ENCODE measurements at places on chromosomes 6 and 20.

DNA sequence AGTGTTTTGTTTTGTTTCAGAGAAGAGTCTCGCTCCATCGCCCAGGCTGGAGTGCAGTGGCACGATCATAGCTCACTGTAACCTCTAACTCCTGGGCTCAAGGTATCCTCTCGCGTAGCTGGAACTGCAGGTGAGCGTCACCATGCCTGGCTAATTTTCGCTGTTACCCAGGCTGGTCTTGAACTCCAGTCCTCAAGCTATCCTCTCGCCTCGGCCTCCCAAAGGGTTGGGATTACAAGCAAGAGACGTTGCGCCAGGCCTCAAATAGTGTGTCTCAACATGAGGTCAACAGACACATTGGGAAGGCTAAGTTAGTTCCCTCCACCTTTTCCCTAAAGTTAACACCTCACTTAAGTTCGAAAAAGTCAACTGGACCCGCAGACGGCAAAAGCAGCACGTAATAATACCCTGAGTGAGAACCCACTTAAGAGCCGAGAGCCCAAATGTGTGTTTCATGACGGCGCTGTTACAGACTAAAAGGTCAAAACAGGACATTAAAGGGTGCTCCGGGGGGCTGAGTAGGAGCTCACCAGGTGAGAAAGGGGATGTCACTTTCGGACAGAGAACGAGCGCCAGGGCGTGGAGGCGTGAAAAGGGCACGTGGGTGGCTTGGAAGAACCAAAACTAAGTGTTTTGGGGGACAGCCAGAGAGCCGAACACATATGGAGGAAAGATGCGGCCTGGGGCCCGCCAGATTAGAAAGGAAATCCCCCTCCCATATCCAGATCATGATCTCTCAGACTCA lies 499 bp downstream of the TTI1 start:
- DNase-seq = no peak

GRCh38 chr6:10465629-10466499 lies 51.0 kb upstream of the TFAP2A start:
- DNase-seq = no peak

GRCh38 chr20:59439243-59439642 lies 138.8 kb downstream of the EDN3 start:
- no peak for DNase-seq

DNA sequence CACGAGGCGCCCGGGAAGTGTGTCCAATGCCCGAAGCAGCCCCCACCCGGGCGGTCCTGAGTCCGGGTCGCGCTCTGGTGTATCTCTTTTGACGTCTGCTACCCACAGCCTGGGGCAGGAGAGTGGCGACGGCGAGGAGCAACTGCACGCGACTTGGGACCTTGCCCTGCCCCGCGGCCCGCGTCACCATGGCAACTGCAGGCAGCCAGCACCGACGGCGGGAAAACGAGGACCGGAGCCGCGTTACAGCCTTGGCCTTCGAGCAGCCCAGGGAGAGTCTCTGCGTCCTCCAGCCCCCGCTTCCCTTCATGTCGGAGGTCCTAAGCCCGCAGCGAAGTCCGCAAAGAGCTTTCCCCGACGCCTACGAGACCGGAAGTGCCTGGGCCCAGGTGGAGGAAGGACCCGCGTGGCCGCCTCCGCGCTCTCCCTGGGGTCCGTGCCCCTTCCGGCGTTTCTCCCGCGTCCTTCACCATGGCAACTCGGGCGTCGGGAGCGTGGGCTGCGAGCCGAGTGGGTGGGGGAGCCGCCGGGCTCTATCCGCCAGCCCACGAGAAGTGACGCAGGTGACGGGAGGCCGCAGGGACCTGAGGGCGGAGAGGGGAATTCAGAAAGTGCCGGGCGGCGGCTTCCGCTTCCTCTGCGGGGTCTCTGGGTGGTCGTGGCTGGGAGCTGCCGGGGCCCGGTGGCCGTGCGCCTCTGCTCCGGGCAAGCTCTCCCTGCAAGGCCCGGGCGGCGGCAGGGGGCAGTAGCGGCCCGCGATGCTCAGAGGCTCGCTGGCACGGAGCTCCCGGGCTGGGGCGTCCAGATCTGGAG lies 88.6 kb upstream of the TGM3 start:
- peak; percentile 63 for DNase-seq

GRCh38 chr6:165660857-165661663 lies 2.0 kb downstream of the PDE10A start:
- DNase-seq = no peak

DNA sequence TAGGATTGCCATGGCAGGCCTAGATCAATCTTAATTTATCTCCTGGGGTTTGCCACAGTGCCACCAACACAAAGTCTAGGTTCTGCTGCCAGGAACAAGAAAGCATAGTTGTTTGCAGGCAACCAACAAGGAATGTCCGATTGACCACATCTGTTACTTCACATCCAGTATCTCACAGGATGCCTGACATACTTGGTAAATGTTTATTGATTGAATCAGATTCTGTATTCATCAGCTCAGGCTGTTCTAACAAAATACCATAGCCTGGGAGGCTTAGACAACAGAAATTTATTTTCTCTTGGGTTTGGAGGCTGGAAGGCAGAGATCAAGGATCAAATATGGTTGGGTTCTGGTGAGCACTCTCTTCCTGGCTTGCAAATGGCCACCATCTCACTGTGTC lies 26.3 kb upstream of the MC3R start:
- DNase-seq = peak; percentile 81

DNA sequence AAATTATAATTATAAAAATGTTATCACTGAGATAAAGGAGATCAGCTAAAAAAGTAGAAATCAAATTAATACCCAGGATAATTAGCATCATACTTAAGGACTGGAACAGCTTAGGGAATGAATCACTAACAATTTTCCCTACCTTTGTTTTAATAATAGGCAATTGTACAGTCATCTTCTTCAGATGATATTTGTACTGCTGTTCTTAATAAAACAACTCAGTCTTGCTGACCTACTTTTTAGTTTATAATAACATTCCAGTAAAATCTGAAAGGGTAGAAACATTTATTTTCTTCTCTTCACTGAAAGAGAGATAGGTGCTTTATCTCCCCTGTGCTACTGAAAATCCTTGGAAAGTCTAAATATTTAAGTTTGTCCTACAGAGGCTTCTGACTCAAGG lies 271.2 kb upstream of the THEMIS start:
- DNase-seq = no peak

- DNase-seq = no peak
Measured at GRCh38 chr6:112030961-112031660, 22.8 kb upstream of the CCN6 start.

- DNase-seq = peak; percentile 64
Measured at GRCh38 chr20:35618263-35619131, 2.9 kb downstream of the SPAG4 start.

DNA sequence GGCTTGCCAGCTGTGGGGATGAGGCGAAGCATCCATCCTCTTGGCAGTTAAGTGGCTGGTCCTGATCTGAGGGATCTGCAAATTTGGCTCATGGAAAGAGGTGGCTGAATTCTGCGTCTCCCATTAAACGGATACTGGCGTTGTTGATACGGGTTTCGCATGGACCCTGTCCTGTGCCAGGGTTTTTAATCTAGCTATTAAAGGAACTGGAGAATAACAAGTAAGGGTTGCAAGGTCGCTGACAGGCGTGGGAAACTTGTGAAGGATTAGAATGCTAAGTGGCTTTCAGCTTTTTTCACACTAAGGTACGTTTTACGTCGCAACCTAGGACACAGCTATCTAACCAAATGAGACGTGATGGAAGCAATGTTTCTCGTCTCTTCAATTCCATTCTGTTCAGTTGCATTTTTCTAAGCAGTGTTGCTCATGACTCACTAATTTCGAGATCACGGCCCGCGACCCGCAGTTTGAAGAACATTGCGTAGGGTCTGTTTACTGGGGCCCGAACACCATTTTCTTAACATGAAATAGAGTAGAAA lies 852 bp downstream of the GMNN start:
- DNase-seq = peak; percentile 31

DNA sequence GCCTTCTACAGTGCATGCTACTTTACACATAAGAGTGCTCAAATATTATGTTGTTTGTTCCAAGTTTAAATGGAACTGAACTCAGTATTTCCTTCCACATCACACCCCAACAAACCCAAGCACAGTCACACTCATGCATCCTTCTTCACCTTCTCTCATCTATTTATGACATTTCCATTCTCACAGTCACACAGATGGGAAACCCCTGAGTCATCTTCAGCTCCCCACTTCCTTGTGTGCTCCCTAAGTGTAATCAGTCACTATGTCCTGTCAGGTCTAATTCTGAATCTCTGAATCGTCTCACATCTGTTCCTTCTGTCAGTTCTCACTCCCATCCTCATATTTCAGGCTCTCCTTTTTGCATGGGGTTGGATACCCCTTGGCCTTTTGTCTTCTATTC lies 96.0 kb downstream of the RIMS1 start:
- no peak for DNase-seq

DNA sequence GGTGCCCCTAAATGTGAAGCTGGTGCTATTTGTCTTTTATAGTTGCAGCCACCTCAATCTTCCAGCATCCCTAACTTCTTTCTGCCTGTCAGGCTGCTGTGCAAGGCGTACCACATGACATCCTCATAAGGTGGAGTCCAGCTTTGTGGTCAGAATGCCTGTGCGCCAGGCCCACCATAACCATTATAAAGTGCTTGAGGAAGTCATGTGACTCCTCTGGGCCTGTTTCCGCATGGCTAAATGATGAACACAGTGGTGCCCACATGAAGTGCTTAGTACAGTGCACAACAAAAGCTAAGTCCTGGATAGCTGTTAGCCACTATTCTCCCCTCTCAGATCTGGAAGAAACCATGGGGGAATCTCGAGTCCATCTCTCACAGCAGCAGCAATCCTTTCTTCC lies 75.6 kb downstream of the INSM1 start:
- peak; percentile 42 for DNase-seq

DNA sequence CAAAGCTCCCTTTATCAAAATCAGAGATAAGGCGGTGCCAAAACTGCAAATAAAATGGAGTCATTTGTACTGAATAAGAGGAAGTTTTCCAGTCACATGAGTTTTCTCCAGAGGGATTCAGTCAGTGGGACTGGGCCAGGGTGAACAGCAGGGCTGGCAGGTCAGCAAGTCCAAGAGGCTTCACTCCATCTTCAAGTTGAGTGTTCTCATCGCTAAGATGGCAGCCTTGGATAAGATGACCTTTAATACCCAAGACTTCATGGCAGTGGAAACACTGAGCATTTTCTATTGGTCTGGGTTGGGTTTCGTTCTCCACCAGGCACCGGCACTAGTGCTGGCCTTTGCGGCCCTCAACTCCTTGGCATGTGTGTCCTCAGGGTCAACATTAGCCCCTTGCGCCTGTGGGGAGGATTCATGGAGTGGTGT lies 29.3 kb upstream of the IGF2R start:
- no peak for DNase-seq

DNA sequence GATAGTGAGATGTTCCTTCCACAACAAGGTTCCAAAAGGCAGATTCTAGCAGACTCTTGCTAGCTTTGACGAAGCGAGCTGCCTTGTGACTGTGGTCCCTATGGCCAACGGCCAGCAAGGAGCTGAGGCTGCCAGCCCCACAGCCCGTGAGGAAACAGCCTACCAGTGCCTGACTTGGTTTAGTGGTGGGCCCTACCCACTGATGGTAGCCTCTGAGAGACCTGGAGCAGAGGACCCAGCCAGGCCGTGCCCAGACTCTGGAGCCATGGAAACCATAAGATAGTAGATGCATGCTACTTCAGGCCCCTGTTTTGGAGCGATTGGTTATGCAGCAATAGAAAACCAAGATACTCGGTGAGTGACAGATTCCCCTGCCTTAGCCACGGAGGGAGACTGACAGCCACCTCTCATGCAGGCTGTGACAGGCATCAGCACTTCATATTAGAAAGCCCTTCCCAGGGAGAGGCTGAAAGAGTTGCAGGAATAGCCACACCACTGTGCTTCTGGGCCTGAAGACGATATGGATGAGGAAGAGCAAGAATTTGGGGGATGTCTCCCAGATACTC lies 19.2 kb downstream of the PSMG4 start:
- DNase-seq = no peak

GRCh38 chr20:37328149-37328945 lies 17.6 kb upstream of the SRC start:
- DNase-seq = no peak

DNA sequence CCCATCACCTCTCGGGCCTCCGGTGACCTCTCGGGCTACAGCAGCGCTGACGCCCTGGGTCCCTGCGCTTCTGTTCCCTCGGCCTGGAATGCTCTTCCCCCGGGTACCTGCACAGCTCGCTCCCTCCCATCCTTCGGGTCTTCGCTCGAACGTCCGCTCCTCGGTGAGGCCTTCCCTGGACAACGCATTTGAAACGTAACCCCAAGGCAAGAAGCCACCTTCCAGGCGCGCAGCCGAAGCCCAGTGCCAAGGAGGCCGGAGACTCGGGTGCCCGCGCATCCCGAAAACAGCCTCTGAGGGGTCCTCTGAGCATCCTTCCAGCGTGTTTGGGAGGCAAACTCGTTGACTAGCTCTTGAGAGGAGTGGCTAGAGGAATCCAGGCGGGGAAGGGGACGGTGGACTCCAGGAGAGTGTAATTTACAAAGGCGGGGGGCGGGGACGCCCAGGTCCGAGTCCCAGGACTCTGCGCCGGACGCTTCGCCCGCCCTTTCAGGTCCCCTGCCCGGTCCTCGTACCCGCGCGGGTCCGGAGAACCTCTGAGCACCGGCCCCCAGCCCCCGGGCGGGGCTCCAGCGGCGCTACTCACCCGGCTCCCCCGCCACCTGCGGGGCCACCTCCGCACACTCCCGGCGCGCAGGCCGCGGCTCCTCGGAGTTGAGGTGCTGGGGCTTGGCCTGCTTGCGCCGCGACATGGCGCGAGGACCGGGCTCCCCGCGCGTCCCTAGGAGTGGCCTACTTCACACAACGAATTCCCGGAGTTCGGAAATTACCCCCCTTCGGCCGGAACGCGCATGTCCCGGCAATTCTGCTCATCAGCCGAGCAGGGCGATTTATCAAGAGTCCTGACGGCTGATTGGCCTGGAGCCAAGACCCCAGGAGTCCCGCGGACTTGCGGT lies 86.8 kb downstream of the ZFP64 start:
- DNase-seq = no peak

DNA sequence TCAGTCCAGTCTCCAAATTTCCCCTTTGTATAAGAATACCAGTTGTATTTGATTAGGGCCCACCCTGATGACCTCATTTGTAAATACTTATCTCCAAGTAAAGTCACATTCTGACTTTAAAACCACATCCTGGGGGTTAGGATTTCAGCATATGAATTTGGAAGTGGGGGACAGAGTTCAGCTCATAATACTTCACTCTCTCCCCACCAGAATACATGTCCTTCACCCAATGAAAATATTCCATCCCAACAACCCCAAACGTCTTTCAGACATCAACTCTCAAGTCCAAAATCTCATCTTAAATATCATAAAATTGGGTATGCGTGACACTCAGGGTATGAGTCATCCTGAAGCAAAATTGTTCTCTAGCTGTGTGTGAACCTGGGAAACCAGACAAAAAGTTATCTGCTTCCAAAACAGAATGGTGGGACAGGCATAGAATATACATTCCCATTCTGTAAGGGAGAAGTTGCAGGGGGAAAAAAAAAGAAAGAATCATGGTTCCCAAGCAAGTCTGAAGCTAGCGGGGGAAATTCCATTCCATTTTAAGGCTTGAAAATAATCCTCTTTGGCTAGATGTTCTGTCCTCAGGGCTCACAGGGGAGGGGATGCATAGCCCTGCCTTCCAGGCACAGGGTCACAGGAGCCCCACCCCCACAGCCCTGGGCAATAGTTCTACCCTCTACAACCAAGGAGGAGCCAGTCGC lies 113.9 kb downstream of the ADAT2 start:
- no peak for DNase-seq

Data from SW480 (cell line).